NCI-H1048 (cell line): ENCODE measurements at places on chromosomes 12 and 14.

- no peak for DNase-seq
Observed at GRCh38 chr12:66239295-66239694, 50.3 kb downstream of the IRAK3 start.

DNA sequence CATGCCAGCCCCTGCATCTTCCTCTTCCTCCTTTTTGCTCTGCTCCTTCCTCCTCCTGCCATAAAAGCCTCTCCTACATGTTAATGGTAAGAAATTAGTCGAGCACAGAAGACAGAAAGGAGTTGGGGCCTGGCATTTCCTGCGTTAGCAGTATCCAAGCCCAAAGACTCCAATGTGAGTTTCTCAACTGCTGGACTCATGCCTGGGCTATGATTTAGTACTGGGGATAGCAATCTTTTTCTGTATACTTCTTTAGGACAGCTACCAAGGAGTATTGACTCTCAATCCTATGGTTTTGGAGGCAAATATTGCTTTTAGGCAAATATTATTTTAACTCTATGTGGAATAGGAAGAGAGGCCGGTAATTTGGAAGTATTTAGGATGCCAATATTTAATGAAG is 18.0 kb upstream of the SLC38A4 start:
- DNase-seq, result no peak

- no peak for DNase-seq
Observed at GRCh38 chr14:100593751-100594624, 6.8 kb upstream of the BEGAIN start.

DNA sequence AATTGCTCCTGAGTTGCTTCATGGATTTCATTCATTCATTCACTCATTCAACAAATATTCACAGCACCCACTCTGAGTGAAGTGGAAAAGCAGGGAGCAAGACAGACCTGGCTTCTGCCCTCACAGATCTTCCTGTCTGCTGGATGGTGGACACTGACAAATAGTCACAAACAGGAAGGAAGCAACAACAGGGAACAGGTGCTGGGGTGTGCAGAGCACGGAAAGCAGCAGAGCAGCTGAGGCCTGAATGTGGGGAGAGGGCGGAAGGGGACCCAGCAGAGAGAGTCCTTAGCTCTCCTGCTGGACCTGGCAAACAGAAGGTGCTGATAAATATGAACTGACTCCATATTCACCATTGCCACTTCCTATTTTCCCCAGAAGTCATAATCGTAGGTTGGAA is 54.4 kb downstream of the SETD3 start:
- DNase-seq, result no peak

DNA sequence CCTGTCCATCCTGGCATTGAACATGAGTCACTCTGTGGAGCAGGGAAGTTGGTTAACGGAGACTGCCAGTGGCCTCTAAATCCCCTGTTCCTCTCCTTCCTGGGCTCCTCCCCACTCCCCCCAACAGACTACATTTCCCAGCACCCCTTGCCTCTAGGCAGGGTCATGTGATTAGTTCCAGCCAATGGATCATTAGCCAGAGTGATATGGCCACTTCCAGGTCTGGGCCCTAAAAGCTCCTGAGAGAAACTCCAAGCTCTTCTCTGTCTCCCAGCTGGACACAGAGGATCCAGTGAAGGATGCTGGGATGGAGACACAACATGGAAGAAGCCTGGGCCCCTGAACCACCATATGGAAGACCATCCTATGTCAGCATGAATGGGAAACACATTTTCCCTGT is 54.4 kb upstream of the RFLNA start:
- no peak for DNase-seq

DNA sequence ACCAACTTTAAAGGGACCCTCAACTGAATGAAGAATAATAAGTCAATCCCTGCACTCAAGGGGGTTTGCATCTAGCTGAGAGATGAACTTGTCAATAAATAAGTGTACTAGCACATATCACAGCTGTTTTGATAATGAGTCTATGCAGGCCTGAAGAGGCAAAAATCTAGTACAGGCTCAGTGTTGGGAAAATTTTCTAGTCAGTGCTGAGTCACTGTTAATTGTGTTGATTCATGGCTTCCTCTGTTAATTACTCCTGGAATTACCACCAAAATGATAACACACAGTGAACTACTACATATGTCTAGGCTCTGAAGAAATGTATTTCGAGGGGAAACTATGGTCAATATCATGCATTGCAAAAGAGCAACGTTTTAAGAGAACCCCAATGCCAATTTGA is 18.9 kb downstream of the SNRPF start:
- DNase-seq, result no peak

DNA sequence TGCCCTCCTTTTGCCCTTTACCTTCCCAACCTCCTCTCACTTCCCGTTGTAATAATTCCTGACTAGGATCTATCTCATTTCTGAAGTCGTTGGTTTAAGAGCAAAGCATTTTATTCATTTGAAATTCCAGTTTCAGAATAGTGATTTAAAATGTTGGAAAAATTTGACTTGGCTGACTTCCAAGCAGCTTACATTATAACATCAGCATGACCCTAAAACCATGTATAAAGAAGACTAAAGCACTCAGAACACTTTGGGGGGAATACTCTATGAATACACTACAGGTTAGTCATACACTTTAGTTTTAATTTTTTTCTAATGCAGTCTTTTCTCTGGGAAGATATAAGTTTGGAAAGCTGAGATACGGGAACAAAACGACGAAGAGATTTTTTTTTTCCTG is 161.1 kb downstream of the BTG1 start:
- no peak for DNase-seq

- DNase-seq, result no peak
Observed at GRCh38 chr14:103502877-103503276, 19.8 kb downstream of the CKB start.

DNA sequence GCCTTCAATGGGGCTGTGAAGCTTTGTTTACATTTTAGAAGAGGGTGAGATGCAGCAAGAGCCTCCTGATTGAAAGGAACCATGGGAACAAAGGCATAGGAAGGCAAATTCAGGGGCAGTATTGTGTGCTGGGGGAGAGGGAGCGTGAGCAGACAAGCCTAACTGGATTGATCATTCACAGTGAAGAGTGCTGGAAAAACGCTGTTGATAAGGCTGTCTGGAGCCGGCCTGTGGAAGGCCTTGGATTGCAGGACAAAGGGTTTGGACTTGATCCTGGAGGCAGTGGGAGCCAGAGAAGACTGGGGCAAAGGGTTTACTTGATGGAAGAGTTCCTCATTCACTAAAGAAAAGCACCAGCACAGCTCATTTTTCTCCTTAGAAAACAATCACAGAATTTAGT is 160.5 kb downstream of the PAH start:
- no peak for DNase-seq

DNA sequence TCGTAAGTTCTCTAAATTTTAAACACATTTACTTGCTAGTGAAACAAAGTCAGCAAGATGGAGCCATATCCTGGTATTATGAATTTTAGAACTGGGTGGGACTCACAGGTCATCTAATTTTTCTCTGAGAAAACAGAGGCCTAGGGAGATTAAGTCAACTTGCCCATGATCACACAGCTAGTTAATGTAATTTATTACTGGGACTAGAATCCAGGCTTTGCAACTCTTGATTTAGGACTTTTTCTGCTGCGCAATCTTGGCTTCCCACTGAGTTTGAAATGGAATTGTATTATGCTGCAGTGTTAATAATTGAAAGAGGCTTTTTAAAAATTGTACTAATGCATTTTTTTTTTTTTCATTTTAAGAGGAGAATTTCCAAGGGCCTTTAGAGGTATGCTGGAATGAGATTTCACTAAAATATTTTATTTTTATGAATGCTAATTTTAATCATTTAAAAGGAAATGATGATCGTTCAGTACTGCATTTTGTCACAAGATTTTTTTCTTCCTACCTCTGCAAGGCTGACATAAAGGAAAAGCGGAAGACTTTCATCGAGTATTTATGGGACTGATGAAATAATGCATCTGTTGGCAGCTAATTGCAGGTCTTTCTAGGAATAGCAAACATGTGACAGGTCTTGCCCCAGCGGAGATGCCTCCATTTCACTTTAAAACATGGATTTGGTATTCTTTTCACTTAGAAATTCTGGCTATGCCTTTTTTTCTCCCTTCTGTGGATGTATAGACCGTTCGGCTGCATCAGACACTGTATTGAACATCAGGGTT is 9.6 kb downstream of the CRADD start:
- no peak for DNase-seq

DNA sequence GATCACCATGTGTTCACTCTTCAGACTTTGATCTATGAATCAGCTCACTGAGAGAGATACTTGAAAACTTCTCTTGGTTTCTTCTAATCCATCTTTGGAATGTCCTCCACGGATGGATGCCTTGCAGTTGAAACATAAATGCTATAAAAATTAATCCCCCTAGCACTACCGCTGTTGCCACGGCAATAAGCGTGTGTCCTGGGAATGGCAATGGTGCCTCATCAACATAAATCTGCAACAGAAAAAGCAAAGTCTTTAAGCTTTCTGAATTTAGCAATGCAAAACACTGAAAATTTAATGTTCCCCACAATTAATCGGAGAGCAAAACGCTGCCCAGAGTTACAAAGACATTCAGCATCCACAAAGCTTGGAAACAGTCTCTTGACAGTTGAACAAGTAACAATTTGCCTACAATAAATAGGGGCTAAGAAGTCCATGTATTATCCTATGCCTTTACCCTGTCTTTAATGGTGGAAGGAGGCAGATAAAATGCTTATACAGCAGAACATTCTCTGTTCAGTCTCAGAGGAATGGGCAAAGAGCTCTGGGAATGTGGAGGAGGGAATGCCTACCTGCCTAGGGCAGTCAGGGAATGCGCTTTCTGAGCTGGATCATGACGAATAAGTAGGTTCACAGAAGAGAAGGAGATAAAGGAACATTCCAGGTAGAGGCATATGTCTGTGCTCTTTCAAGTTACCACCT is 70.9 kb upstream of the PPP4R3A start:
- DNase-seq, result no peak

DNA sequence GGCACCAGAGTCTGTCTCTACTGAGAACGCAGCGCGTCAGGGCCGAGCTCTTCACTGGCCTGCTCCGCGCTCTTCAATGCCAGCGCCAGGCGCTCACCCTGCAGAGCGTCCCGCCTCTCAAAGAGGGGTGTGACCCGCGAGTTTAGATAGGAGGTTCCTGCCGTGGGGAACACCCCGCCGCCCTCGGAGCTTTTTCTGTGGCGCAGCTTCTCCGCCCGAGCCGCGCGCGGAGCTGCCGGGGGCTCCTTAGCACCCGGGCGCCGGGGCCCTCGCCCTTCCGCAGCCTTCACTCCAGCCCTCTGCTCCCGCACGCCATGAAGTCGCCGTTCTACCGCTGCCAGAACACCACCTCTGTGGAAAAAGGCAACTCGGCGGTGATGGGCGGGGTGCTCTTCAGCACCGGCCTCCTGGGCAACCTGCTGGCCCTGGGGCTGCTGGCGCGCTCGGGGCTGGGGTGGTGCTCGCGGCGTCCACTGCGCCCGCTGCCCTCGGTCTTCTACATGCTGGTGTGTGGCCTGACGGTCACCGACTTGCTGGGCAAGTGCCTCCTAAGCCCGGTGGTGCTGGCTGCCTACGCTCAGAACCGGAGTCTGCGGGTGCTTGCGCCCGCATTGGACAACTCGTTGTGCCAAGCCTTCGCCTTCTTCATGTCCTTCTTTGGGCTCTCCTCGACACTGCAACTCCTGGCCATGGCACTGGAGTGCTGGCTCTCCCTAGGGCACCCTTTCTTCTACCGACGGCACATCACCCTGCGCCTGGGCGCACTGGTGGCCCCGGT is at the start of gene PTGDR:
TSS of gene PTGDR (plus strand) at position 198 of the 778 bp plus-strand sequence. CDS start at position 315, 117 bp downstream.
- DNase-seq, result no peak

- no peak for DNase-seq
Observed at GRCh38 chr12:997505-997904, 6.5 kb downstream of the ERC1 start.

DNA sequence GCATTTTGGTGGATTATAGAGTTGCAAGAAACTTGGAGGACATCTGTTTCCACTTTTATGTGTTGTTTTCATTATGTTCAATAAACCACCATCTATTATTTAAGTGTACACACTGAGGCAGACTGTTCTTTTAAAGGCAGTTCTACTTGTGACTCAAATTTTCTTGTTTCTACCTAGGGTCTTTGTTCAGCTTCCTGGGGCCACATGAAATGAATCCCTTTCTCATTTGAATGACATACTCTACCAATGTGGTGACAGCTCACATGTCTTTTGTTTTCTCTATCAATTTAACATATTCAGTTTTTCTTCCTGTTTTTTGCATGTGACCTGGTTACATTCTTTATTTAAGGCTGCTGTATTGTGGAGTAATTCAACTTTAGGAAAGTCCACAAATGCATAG is 7.9 kb downstream of the SLC16A7 start:
- DNase-seq, result no peak

DNA sequence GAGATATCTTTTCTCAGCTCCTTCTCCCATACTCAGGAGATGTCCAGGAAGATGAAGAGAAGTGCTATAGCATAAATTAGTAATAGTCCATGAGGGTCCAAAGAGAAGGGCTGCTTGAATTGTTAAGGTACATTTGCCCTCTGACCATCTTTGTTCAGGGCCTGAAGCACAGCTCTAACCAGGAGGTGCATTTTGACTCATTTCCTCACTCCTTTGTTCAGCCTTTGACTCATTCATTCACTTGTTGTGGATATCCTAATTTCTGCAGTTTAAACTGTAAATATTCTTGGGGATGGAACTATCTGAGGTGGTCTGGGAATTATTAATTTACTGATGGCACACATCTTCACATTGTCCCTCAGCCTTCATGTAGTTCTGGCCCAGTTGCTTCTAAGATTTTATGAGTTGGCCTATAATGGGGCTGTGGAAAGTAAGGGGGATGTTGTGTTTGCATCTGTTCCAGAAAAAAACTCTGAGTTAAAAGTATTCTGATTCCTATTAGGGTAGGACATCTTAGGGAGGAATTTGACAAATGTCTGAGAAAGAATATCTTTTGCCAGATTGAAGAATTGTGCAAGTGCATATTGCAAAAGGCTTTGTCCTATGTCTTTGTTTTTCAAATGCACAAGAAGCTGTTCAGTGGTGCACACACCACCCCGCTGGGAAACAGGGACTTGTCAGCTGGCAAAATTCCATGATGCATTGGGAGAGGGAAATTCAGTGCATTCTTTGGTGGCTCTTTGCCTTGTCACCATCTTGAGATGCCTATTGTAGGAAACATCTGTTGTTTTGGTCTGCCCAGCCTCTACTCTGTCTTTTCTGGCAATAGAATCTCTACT is 22.1 kb downstream of the SMOC1 start:
- DNase-seq, result no peak

- DNase-seq, result no peak
Observed at GRCh38 chr12:49900371-49900770, 3.3 kb downstream of the FAIM2 start.

DNA sequence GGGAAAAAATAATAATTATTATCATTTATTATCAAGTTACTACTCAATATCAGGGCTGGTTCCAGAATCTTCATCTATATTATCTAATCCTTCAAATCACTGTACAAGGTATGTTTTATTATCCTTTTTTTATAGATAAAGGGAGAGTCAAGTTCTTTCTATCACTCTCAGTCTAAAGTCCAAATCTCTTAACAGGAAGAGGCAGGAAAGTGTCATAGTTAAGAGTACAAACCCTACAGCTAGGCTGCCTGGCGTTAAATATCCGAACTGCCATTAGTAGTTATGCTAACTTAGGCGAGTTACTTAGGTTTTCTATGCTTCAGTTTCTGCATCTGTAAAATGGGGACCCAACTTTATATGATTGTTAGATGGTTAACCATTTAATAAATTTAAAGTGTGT is 99.4 kb upstream of the CCDC91 start:
- no peak for DNase-seq

GRCh38 chr12:91202390-91202789 is 19.8 kb upstream of the DCN start:
- DNase-seq, result no peak
